Tracheal epithelial cell (primary cell): ENCODE measurements at places on chromosomes 12 and 14. TPM values are rescaled to one million over a fixed set of nuclear protein-coding genes. Genes with fewer than 3 reads are reported as not detected.

IL26 gene
- total RNA-seq: not detected in 2 replicates

CIROP gene
- not detected in 2 replicates for total RNA-seq

NFYB gene
- total RNA-seq: 9.2 and 11.9 TPM in 2 replicates

BICDL1 gene
- 6.3 and 9.0 TPM in 2 replicates for total RNA-seq

REP15 gene
- 0.72 TPM in 1 of 2 replicates, not detected in the other for total RNA-seq

TFCP2 gene
- 6.7 and 7.9 TPM in 2 replicates for total RNA-seq

ANKRD33 gene
- total RNA-seq: not detected in 2 replicates

KIF26A gene
- total RNA-seq: 0.48 and 1.3 TPM in 2 replicates

NKX2-8 gene
- 0.21 TPM in 1 of 2 replicates, not detected in the other for total RNA-seq

SLC17A8 gene
- total RNA-seq: not detected in 2 replicates

TSPAN11 gene
- total RNA-seq: under 0.01 TPM in 2 replicates

CCDC198 gene
- under 0.01 and 6.5 TPM in 2 replicates for total RNA-seq

GAS2L3 gene
- total RNA-seq: 0.64 and 3.1 TPM in 2 replicates

OS9 gene
- total RNA-seq: 126 and 136 TPM in 2 replicates

NUP37 gene
- 28.8 and 33.7 TPM in 2 replicates for total RNA-seq

SFSWAP gene
- total RNA-seq: 10.4 and 13.6 TPM in 2 replicates

CLEC4A gene
- not detected in 2 replicates for total RNA-seq

PRPH gene
- total RNA-seq: not detected in 2 replicates

DCAF5 gene
- total RNA-seq: 8.4 and 11.1 TPM in 2 replicates

ANO4 gene
- total RNA-seq: 0.43 and 1.9 TPM in 2 replicates

CLEC4E gene
- total RNA-seq: 17.4 TPM in 1 of 2 replicates, not detected in the other

KRT79 gene
- total RNA-seq: 0.21 and 0.24 TPM in 2 replicates

SLC38A4 gene
- total RNA-seq: 1.1 and 1.4 TPM in 2 replicates

MARCHF9 gene
- total RNA-seq: 7.7 and 11.1 TPM in 2 replicates

IFT81 gene
- total RNA-seq: 8.1 and 10.1 TPM in 2 replicates

SOX5 gene
- total RNA-seq: under 0.01 TPM in 1 of 2 replicates, not detected in the other

OR4M1 gene
- total RNA-seq: not detected in 2 replicates

HIP1R gene
- total RNA-seq: 40.9 and 60.7 TPM in 2 replicates

PPFIA2 gene
- total RNA-seq: 0.48 TPM in 1 of 2 replicates, not detected in the other

ATP6V1D gene
- 108 and 109 TPM in 2 replicates for total RNA-seq

SDSL gene
- 2.8 and 4.8 TPM in 2 replicates for total RNA-seq

TSHR gene
- not detected in 2 replicates for total RNA-seq

RDH16 gene
- 0.64 and 0.96 TPM in 2 replicates for total RNA-seq

ZFYVE21 gene
- 77.8 and 94.8 TPM in 2 replicates for total RNA-seq

FOXN4 gene
- total RNA-seq: not detected in 2 replicates

SLC39A5 gene
- not detected in 2 replicates for total RNA-seq

TMPO gene
- 56.1 and 81.6 TPM in 2 replicates for total RNA-seq

WDR89 gene
- total RNA-seq: 13.5 and 16.2 TPM in 2 replicates
